Activated naive CD4-positive, alpha-beta T cell treated with anti-CD3 and anti-CD28 coated beads for 36 hours (primary cell): ENCODE measurements at places on chromosomes 13 and 19. TPM values are rescaled to one million over a fixed set of nuclear protein-coding genes. Genes with fewer than 3 reads are reported as not detected.

DNA sequence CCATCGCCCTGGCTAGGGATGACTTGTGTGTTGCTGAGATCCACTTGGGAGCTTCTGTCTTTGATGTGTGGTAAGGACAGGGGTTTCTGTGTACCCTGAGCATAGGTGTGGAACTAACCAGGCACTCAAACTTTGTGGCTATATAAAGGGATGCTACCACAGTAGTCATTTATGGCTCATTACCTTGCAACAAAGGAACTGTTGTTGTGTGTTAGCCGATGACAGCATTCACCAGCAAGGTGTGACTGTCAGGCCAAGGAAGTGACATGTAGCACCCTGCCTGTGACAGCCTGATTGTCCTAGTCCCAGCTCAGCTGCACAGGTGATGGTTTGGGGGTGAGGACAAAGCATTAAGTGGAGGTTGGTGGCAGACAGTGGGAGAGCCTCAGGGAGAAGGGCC is 73.6 kb downstream of the COG3 start:
- H3K4me3 ChIP-seq = no peak overlapping the region
- H3K4me1 ChIP-seq = no peaks in the 10 kb centered on the region
- DNase-seq = no peak
- H3K27ac ChIP-seq = no peak overlapping the region

DNA sequence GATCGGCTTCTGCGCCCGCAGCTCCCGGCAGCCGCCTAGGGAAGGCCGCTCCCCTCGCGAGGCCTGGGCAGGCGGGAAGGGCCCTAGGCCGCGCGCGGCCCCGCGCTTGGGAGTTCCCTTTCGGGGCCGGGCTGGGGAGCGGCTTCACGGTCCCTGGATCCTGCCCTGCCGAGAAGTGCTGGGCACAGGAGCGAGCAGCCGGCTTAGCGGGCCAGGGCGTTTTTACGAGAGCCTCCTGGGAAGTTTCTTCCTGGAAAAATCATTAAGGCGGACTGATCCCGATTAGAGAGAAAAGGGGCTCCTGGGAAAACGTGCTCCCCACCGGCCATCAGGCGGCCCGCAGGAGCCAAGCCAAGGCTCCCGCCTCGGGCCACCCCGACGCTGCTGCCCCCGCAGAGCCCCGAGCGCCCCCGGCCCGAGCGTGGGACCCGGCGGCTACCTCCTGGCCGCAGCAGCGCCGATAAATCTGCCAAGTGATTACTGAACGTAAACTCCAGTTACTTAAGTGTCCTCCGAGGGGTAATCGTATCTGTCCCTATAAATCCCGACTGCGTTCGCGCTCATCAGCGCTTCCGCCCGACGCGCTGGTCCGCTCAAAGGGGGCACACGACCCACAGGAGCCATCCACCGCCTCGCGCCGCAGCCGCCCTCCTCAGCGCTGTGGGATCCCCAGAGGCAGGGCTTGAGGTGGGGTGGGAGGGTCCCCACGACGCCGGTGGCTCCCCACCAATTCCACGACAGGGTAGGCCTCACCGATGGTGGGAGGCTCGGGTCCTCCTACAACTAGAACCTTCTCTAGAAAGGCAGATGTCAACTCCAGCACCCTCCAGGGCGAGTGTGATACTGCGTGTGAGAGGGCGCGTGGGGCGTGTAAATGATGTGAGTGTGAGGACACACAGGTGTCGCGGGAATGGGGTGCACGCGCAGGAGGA is 2.8 kb downstream of the ZIC5 start:
- peaks cover 67% of the 10 kb centered on the region for H3K27me3 ChIP-seq
- peaks cover 23% of the 10 kb centered on the region for H3K4me1 ChIP-seq
- peak overlapping the region; percentile 53 for H3K27ac ChIP-seq
- no peak for DNase-seq
- H3K36me3 ChIP-seq = peaks cover 5% of the 10 kb centered on the region

DNA sequence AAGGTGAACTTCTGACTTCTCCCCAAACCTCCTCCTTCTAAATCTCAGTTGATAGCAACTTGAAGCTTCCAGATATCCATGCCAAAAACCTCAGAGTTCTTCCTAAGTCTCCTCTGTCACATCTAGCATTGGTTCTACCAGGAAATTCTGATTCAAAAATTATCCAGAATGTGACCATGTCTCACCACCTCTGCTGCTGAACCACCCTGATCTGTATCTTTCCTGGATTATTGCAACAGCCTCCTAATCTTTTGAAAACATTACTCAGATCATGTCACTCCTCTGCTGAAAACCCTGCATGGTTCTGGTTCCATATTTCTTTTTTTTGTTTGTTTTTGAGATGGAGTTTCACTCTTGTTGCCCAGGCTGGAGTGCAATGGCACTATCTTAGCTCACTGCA is 78.7 kb upstream of the TNFSF11 start:
- no peaks in the 10 kb centered on the region for H3K27me3 ChIP-seq
- DNase-seq = no peak
- no peak overlapping the region for H3K27ac ChIP-seq
- no peak overlapping the region for H3K4me3 ChIP-seq
- H3K4me1 ChIP-seq = peaks cover 40% of the 10 kb centered on the region

- H3K27ac ChIP-seq = no peak overlapping the region
- no peaks in the 10 kb centered on the region for H3K4me1 ChIP-seq
- DNase-seq = no peak
- no peak overlapping the region for H3K4me3 ChIP-seq
Measured at GRCh38 chr13:79212064-79212619, 193.9 kb downstream of the RBM26 start.

- H3K4me3 ChIP-seq = no peak overlapping the region
- DNase-seq = no peak
- H3K36me3 ChIP-seq = peaks cover 10% of the 10 kb centered on the region
- H3K27me3 ChIP-seq = no peaks in the 10 kb centered on the region
- no peak overlapping the region for H3K27ac ChIP-seq
Measured at GRCh38 chr19:38702278-38702677, 42.0 kb downstream of the CAPN12 start.

DNA sequence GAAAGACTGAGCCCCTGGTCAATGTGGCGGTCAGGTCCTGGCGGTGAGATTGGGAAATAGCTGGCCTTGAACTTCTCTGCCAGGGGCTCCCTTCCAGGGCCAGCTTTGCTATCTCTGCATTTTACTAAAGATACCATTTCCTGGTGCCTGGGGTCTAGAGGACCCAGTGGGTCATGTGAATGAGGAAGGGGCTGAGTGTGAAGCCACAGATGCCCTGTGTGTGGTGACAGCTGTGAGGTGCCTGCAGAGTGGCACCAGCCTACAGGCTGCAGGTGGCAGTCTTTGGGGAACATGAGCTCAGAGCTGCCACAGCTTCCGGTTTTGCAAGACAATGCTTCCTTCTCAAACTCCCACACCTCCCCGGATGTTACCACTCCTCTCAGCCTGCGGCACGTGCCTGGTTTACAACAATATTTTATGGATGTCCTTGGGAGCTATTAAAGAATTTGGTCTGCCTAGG is 5.2 kb upstream of the MLNR start:
- H3K36me3 ChIP-seq = peaks cover 5% of the 10 kb centered on the region
- H3K27ac ChIP-seq = peak overlapping the region; percentile 28
- peak; percentile 64 for DNase-seq
- H3K4me1 ChIP-seq = peaks cover 10% of the 10 kb centered on the region
- H3K4me3 ChIP-seq = no peak overlapping the region

DNA sequence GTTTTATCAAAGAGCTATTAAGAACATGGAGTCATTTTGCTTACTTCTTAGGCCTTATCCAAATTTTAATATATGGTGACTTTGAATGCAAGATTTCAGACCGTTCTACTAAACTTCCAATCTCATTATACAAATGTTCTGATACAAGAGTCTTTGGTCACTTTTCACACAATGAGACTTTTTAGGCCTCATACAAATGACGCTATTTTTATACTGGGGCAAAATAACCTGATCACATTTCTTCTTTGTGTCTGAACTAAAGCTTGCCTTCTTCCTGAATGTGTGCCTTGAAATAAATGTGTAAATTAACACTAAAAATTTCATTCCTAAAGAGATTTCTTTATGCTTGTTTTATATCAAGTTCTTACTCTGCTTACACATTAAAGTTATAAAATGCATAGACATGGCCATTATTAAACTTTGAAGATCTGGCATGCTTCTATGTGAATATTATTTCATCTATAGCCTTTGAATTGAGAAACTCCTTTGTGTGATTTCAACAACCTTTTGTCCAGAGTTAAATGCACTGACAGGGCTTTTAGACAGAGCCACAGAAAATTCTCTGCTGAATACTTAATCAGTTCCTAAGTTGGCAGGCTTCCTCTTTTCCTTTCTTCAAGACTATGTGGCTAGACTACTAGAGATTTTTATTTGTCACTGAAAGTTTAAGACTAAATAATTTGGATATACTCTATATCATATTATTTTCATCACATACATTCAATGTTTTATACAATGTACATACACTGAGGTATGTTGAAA is 86.1 kb downstream of the EDNRB start:
- no peak overlapping the region for H3K27ac ChIP-seq
- no peaks in the 10 kb centered on the region for H3K36me3 ChIP-seq
- H3K27me3 ChIP-seq = no peaks in the 10 kb centered on the region
- no peak overlapping the region for H3K4me3 ChIP-seq
- no peak for DNase-seq
- H3K4me1 ChIP-seq = no peaks in the 10 kb centered on the region

WDR88 gene
- not detected for total RNA-seq

ZNF765 gene
- total RNA-seq = 7.9 TPM

DPF1 gene
- total RNA-seq = 0.77 TPM

ZBTB32 gene
- 174 TPM for total RNA-seq

MAST3 gene
- total RNA-seq = 13.5 TPM

ONECUT3 gene
- not detected for total RNA-seq

YJEFN3 gene
- total RNA-seq = 7.2 TPM

ARL11 gene
- total RNA-seq = 0.62 TPM

TMEM145 gene
- not detected for total RNA-seq
